ENCODE measurements at places on chromosomes 12 and 14.

- DNase-seq = no peak
Measured at GRCh38 chr12:130520784-130521183, 183.1 kb downstream of the PIWIL1 start.

DNA sequence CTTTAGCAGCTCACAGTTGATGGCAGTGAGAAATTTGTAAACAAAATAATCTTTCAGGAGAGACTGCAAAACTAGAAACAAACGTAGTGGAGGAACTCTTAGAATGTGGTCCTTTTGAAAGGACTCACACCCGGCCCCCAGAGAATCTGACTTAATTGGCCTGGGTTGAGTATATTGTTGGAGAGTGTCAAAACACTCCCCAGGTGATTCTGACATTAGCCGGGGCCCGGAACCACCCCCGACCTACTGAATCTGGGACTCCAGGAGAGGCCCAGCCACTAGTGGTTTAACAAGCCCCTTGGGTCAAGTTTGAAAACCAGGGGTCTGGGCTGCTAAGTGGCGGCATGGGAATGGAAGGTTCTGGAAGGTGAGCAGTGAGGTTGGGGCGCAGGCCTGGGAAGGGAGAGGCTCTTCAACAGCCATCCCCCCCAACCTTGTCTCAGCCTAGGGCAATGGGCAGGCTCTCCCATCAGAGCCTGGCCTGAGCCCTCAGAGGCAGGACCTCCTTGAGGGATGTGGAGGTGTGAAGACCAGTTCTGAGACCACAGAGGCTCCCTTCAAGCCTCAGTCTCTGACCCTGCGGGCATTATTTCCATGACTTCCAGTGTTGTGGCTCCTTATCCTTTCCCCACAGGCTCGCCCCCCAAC lies 1.1 kb upstream of the ELK3 start:
- no peak for DNase-seq

- no peak for DNase-seq
Measured at GRCh38 chr12:20460956-20461355, 92.6 kb downstream of the PDE3A start.

DNA sequence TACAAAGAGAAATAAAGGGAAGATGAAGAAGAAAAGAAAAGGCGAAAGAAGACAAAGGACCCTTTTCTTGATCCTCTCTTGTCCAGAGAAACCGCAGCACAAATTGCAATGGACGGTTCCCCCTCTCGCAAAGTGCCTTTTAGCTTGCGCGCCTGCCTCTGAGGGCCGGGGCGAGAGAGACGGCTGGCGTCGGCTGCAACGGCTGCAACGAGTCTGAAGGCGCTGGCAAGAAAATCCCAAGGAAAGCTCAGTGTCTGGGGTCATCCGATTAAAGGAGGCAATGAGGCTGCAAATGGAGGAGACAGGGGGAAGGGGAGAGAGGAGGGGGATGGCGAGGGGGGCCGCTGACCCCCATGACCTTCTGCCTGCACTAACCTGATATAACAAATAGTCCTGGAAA lies 671.5 kb downstream of the MED13L start:
- no peak for DNase-seq

DNA sequence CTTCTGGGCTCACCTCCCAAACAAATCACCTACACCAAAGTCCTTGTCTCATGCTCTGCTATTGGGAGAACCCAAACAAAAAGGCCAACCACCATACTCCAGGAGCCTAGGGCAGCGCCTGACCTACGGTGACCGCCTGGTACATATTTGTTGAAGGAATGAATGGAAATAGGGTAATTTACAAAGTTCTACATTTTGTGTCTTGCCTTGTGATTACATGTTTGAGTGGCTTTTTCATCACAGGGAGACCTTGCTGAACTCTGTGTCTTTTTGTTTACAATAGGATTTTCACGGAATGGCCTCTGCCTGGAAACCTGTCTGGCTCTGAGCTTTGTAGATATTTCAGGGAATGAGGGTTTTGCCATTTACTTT lies 11.3 kb upstream of the PRIMA1 start:
- no peak for DNase-seq

GRCh38 chr12:98738539-98738938 lies 93.4 kb downstream of the APAF1 start:
- no peak for DNase-seq

DNA sequence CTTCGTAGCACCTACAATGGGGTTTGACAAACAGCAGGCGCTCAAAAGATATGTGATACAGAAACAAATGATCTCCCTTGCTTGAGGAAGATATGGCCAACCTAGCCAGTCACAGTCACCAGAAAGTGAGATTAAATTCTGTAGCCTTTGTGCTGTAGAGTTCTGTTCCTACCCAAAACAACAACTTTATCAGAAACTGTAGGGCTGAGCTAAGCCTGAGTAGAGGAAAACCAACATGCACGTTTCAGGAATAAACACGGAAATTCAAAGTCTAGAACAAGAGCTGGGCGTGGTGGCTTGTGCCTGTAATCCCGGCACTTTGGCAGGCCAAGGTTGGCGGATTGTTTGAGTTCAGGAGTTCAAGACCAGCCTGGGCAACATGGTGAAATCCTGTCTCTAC lies 23.0 kb downstream of the AICDA start:
- DNase-seq = no peak

- no peak for DNase-seq
Measured at GRCh38 chr12:24038211-24038997, 88.9 kb upstream of the SOX5 start.

GRCh38 chr12:88360343-88360742 lies 218.2 kb downstream of the TMTC3 start:
- no peak for DNase-seq

DNA sequence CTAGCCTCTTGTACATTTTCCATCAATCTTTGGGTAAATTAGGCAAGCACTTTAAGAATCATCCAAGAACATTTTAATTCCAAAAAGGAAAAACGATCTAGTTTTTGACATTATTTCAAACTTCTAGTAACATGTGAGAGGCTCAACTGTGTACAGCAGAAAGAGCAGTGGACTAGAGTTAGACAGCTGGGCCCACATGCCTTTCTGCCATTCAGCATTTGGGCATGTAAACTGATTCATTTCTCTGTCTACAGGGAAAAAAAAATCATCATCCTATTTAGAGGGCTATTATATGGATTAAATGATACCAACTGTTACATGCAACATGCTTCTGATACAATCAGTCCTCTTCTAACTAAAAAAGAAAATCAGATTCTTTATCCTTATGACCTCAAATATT lies 17.7 kb downstream of the ATP2B1 start:
- DNase-seq = no peak
